Stimulated activated CD4-positive, alpha-beta T cell treated with anti-CD3 and anti-CD28 coated beads, TNF-alpha, amount 100 ng/mL, for 1 hour (primary cell): ENCODE measurements at places on chromosomes 1 and 21.

- no peak for DNase-seq
Observed at GRCh38 chr1:208174731-208175507, 69.3 kb downstream of the PLXNA2 start.

DNA sequence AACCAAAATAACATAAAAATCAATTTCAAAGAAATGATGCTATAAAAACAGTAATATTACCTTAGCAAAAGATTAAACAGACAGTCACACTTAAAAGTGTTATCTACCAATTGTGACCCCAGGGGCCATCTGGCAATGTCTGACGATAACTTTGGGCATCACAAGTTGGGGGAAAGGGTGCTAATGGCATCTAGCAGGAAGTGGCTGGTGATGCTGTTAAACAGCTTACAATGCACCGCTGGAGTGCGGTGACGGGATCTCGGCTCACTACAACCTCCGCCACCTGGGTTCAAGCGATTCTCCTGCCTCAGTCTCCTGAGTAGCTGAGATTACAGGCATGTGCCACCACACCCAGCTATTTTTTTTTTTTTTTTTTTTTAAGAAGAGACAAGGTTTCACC, 27.6 kb downstream of the NUP133 start:
- DNase-seq, result no peak

GRCh38 chr1:153509729-153510354, 25.9 kb downstream of the S100A6 start:
- peak; percentile 35 for DNase-seq

DNA sequence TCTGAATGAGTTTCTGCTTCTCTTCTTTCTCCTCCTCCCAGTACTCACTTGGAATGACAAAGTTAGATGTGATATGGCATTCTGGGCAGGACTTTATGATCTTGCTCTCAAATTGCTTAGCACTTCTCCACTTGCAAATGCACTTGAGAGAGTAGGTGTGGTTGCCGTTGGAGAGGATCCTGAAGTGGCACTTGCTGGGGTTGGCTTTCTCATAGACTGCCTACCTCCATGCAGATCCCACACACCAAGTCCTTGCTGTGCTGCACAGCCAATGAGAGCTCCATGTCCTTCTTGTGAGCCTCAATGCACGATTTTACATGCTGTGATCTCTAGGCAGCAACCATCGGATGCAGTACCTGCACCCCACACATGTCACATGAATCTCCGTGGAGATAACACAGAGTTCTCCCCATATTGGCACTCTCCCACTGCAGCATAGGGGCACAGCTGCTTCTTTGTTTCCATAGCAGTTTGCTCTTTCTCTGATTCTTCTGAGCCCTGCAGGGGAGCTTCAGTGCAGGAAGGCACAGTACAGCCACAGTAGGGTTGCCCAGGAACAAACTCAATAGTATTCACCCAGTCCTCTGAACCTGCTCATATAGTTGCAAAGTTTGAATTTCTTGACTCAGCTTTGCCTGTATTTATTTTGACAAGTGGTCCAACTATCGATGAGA, 45.2 kb downstream of the ZNF691 start:
- DNase-seq, result no peak

- no peak for DNase-seq
Observed at GRCh38 chr1:90708236-90708786, 8.8 kb downstream of the BARHL2 start.

- DNase-seq, result no peak
Observed at GRCh38 chr1:193629875-193630274, 443.5 kb upstream of the B3GALT2 start.

- DNase-seq, result no peak
Observed at GRCh38 chr21:35873441-35873840, 186.9 kb downstream of the SETD4 start.

GRCh38 chr1:162185314-162186025, 116.0 kb downstream of the NOS1AP start:
- DNase-seq, result no peak

- no peak for DNase-seq
Observed at GRCh38 chr1:58695206-58695605, 4.7 kb downstream of the MYSM1 start.

- no peak for DNase-seq
Observed at GRCh38 chr1:189429610-189430009, 1048.1 kb downstream of the BRINP3 start.

- DNase-seq, result no peak
Observed at GRCh38 chr1:177872308-177872900, 97.5 kb downstream of the SEC16B start.

GRCh38 chr1:205917466-205918238, 25.6 kb downstream of the SLC26A9 start:
- no peak for DNase-seq

DNA sequence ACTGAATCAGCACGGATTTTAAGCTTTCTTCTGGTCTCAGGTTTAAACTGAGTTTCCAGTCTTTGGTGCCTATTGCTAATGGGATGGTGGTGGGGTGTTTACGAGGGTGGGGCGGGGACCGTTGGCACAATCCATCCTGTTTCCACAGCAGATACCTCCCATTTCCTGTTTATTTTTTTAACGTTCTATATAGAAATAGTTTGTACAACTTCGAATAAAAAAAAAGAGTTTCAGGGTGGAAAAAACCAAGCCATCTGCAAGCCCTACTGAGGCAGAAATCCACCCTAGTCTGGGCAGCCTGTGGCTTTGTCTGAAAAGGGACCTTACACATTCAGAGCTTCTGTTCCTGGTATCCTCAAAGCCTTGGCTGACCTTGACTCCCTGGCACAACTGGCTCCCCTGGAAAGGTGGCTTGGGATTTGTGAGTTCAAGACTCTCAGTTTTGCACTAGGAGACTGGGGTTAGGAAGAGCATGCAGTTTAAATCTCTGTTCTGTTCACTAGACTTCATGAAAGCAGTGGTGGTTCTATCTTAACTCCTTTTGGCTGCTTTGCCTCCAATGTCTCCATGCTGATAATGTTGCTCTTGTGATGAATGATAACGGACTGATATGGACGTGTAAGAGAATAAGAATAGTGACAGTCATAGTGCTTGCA, 46.7 kb downstream of the VANGL2 start:
- no peak for DNase-seq

DNA sequence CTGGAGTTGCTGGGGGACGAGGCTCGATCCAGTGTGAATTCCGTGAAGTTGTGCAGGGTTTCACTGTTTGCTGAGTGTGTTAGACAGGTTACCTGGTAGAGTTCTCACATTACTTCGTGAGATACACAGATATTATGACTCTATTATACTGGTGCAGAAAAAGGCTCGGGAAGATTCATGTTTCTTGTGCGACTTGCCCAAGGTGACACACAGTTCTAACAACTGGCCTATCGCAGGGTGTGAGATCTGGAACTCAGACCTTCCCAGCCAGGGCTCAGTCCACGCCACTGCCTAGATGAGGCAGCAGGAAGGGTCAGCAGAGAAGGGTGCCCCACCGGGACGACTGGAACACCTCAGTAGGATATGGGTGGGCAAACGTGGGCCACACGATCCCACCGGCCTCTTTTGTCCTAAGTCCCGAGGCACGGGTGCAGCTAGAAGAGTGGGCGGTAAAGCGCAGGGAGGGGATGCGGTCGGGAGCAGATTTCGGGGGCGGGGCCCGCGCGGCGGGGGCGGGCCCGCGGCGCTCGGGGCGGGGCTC, 296 bp upstream of the RNPEP start:
- peak; percentile 42 for DNase-seq
